Fibroblast of skin of back (primary cell): ENCODE measurements at places on chromosomes 6 and 20.

- DNase-seq: peak; percentile 75
These were observed 31.9 kb downstream of the FOXO3 start for GRCh38 chr6:108592371-108593337.

GRCh38 chr6:14316651-14317386 lies 199.2 kb downstream of the CD83 start:
- no peak for DNase-seq

GRCh38 chr6:47592131-47592840 lies 106.1 kb upstream of the ADGRF4 start:
- no peak for DNase-seq

DNA sequence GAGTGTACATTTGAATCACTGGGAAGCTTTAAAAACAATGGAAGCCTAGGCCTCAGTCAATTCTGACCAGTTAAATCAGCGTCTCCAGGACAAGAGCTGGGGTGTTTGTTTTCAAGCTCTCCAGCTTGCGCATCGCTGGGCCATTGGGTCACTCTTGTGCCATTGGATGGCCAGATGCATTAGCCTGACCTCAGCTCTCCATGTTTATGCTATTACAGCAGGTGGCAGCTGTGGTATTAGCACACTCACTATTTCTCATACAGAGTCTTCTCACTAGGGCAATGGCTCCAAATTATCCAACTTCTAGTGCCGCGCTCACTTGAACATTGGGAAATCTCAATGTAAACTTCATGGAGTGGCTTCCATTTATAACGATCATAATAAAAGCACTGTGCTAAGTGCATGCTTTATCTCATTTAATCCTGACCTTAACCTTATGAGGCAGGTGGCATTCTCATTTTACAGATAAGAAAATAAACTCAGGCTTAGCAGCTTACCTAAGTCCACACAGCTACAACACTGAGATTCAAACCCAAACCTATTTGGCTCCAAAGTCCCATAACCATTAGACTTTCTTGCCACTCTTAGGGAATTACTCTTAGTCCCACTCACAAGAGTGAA lies 108.8 kb downstream of the PPP1R14C start:
- DNase-seq: no peak

DNA sequence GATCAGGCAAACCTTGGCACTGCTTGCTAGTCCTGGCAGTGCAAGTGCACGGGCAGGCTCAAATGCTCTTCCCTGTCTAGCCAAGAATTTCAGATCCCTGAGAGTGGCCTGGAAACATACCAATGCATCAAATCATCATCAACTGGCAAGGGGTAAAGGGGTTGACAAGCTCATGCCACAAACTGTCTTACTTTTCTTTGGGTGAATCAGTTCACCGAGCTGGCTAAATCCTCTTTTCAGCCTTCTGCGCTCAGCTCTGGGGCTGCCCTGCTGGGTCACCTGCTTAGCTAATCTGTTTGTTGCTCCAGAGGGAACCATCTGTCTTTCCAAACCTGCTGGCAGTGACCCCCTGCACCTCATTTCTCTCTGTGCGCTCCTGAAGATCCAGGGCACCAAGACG lies 59.5 kb downstream of the LYRM4 start:
- peak; percentile 81 for DNase-seq
